ENCODE measurements at places on chromosomes 3 and 15.

DNA sequence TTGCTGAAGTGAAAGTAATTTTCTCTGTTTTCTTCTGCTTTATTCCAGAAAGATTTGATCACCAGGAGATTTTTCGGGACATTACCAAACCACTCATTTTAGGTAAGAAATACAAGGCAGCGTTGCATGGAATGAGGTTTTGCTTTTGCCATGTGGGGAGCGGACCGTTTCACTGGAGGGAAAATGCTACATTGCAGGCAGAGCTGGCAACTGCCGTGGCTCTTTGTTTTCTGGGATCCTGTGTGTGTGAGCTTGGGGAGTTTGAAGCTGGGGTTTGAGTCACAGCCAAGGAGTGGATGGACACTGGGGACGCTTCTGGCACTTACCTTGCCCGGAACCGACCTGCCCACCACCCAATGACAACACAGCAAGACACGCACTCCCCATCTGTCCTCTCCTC is 109.9 kb downstream of the APBA2 start:
- DNase-seq: no peak

GRCh38 chr3:124560666-124561215 is 169.5 kb upstream of the UMPS start:
- no peak for DNase-seq

- no peak for DNase-seq
These were observed 8.6 kb downstream of the SEMA6D start for GRCh38 chr15:47725906-47726305.

GRCh38 chr15:91710080-91710698 is 143.3 kb upstream of the SLCO3A1 start:
- DNase-seq: no peak

- DNase-seq: no peak
These were observed 39.0 kb downstream of the GABPB1 start for GRCh38 chr15:50315814-50316630.

DNA sequence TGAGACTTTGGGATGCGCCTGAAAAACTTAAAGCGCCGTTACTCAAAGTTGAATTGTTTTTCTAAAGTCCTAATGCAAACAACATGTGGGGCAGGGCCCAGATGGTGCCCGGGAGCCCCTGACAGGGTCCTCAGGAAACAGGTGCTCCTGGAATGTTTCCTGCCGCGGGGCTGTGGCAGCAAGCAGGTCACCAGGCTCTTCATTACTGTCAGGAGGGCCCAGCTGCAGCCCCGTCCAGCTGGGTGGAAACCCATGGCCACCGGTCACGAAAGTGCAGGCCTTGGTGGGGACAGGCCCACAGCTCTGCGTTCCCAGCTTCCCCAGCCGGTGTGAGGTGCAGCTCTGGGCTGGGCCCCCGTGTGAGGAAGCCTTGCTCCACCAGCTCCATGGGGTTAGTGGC is 63.9 kb upstream of the GATA2 start:
- DNase-seq: no peak

GRCh38 chr3:54628888-54629441 is 298.9 kb downstream of the LRTM1 start:
- no peak for DNase-seq

- DNase-seq: no peak
These were observed 81.3 kb downstream of the CHL1 start for GRCh38 chr3:277873-278272.

GRCh38 chr15:60371175-60372051 is 26.4 kb downstream of the ANXA2 start:
- DNase-seq: no peak

GRCh38 chr15:69813881-69814280 is 283.8 kb downstream of the TLE3 start:
- no peak for DNase-seq

- no peak for DNase-seq
These were observed 29.5 kb downstream of the SEC62 start for GRCh38 chr3:169996063-169996462.
